Progenitor cell of endocrine pancreas (in vitro differentiated cells): ENCODE measurements at places on chromosomes 12 and 14.

DNA sequence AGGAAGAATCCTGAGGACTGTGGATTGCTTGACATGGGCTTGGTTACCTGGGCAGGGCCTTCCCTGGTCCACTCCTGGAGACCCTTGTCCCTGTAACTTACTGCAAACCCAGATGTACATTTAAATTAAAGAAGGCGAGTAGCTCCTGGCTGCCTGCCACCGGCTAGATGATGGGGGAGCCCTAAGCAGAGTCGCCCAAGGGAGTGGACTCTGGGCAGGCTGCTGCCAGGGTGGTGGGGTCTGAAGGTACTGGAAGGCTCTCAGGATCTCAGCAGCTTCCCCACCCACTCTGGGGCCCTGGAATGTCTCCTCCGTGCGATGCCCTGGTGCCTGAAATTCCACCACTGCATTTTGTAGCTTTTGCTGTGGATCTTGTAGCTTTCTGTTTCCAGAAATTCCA, 74.7 kb downstream of the FBXL14 start:
- peaks cover 17% of the 10 kb centered on the region for H3K4me1 ChIP-seq
- H3K27me3 ChIP-seq: peaks cover 25% of the 10 kb centered on the region
- no peak overlapping the region for H3K27ac ChIP-seq
- no peak overlapping the region for H3K4me3 ChIP-seq
- peaks cover 2% of the 10 kb centered on the region for H3K36me3 ChIP-seq

- no peaks in the 10 kb centered on the region for H3K27me3 ChIP-seq
- no peaks in the 10 kb centered on the region for H3K36me3 ChIP-seq
- H3K4me1 ChIP-seq: no peaks in the 10 kb centered on the region
- H3K27ac ChIP-seq: no peak overlapping the region
Measured at GRCh38 chr12:99147130-99147529, 500.4 kb upstream of the GARIN6 start.

GRCh38 chr12:49720214-49720613, 13.0 kb upstream of the FMNL3 start:
- H3K4me1 ChIP-seq: no peaks in the 10 kb centered on the region
- peaks cover 17% of the 10 kb centered on the region for H3K27me3 ChIP-seq
- H3K4me3 ChIP-seq: no peak overlapping the region
- no peak for DNase-seq
- no peak overlapping the region for H3K27ac ChIP-seq

GRCh38 chr14:96497586-96497985, 4.6 kb upstream of the PAPOLA start:
- no peak for DNase-seq
- no peak overlapping the region for H3K4me3 ChIP-seq
- H3K27ac ChIP-seq: no peak overlapping the region
- H3K36me3 ChIP-seq: no peaks in the 10 kb centered on the region
- no peaks in the 10 kb centered on the region for H3K27me3 ChIP-seq

DNA sequence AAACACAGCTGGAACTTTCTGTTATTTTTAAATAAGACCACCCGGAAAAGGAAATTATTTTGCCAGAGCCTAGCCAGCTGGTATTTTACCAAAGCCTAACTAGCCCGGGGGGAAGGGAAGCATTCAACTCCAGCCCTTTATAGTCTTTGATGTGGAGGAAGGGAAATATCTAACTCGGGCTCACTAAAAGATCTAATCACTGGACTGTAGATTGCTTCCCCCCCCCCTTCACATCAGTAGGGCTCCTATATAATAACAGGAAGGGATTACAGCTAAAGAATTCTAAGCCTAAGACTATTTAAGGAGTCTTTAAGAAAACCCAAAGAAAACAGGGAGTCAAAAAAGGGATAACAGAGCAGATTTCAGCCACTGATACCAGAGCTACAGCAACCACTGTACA, 431.1 kb downstream of the KCNH5 start:
- DNase-seq: no peak
- no peaks in the 10 kb centered on the region for H3K27me3 ChIP-seq
- peaks cover 7% of the 10 kb centered on the region for H3K4me1 ChIP-seq

GRCh38 chr12:83065562-83065961, 378.9 kb downstream of the TMTC2 start:
- DNase-seq: no peak
- no peak overlapping the region for H3K27ac ChIP-seq
- H3K4me3 ChIP-seq: no peak overlapping the region
- H3K36me3 ChIP-seq: peaks cover 6% of the 10 kb centered on the region

DNA sequence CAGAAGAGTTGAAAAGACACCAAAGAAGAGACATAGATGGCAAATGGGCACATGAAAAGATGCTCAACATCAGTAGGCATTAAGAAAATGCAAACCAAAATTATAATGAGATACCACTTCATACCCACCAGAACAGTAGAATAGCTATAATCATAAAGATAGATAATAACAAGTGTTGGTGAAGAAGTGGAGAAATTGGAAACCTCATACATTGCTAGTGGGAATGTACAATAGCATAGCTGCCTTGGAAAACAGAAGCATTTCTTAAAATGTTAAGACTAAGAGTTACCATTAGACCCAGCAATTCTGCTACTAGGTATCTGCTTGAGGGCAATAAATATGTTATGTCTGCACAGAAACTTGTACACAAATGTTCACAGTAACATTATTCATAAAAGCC, 78.8 kb downstream of the ACADS start:
- H3K4me3 ChIP-seq: no peak overlapping the region
- H3K4me1 ChIP-seq: peaks cover 17% of the 10 kb centered on the region
- H3K36me3 ChIP-seq: peaks cover 13% of the 10 kb centered on the region
- H3K27ac ChIP-seq: no peak overlapping the region
- no peaks in the 10 kb centered on the region for H3K27me3 ChIP-seq

DNA sequence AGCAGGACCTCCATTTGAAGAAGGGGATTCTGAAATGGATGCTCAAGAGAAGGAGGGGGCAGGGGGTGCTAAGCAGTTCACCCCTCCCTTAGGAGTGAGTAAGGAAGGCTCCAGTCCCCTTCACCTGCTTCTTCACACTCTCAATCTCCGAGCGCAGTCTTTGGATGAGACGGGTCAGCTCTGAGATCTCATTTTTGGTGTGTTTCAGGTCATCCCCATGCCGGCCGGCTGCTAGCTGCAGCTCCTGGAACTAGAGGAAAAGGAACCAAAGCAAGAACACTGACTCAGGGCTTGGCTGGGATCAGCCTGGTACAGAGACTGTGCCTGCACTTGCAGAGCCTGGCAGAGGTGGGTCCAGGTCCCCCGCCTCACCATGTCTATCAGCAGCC, 7.3 kb downstream of the KRT73 start:
- H3K27ac ChIP-seq: no peak overlapping the region
- H3K4me1 ChIP-seq: no peaks in the 10 kb centered on the region
- peaks cover 79% of the 10 kb centered on the region for H3K27me3 ChIP-seq
- DNase-seq: no peak
- H3K36me3 ChIP-seq: no peaks in the 10 kb centered on the region
- no peak overlapping the region for H3K4me3 ChIP-seq

DNA sequence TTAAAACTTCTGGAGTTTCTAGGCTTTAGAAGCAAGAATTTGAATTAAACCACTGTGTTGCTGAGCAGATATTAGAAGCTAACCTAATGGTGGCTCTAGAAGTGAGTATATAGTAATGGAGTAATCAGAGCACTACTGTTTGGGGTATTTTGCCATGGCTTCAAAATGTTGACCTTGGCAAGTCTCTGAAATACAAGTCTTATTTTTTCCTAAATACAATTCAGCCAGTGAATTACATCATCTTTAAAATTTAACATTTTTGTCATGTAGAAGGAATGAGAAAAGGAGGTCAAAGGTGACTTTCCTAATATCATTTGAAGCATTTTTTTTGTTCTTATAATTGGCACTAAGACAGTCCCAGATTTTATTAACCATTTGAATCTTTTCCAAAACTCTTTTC, 25.2 kb downstream of the PMCH start:
- peaks cover 3% of the 10 kb centered on the region for H3K36me3 ChIP-seq
- no peak for DNase-seq
- H3K27ac ChIP-seq: no peak overlapping the region
- no peak overlapping the region for H3K4me3 ChIP-seq
- no peaks in the 10 kb centered on the region for H3K27me3 ChIP-seq
- no peaks in the 10 kb centered on the region for H3K4me1 ChIP-seq

DNA sequence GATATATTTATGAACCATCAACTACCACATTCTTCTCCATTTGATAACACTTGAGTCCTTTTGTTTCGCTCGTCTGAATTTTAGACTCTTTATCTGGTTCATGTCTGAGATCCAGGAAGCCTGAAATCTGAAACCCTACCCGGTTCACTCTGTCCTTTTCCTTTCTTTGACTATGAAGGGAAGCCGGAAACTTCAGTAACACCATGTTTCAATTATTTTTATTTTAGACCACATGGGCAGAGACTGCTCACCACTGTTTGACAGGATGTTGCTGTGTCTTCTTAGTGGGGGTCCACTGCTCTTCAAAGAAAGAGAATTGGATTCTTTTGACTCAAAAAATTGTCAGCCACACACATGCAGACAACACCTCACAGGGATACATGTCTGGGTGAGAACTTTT, 331.9 kb upstream of the FLRT2 start:
- no peak overlapping the region for H3K4me3 ChIP-seq
- DNase-seq: no peak
- H3K36me3 ChIP-seq: no peaks in the 10 kb centered on the region
- H3K27ac ChIP-seq: no peak overlapping the region

- peaks cover 2% of the 10 kb centered on the region for H3K4me1 ChIP-seq
- no peak for DNase-seq
- H3K4me3 ChIP-seq: no peak overlapping the region
Measured at GRCh38 chr14:63933711-63934110, 80.9 kb downstream of the SYNE2 start.

DNA sequence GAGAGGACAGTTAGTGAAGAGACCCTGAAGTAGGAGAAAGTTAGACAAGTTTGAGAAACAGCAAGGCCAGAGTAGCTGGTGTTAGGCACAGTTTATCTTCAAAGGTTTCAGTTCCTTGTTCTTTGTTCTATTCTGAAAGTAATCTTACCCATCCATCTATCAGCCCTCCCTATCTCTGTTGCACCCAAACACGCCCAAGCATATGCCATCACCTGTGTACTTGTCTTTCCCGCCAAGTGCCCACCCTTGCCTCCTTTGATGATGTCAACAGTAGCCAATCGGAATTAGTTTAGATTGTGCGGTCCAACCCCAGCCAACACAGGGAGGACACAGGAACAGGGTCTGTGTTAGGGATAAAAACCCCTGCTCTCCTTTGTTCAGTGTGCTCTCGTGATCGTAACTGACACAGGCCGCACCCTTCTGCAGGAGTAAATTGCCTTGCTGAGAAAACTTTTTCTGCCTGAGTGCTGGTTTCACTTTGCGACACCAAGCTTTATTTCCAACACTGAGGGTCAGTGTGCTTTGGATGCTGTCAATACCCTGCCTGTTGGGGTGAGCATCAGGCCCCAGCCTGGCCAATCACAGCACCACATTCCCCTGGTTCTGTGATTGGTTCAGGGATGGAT, 4.7 kb upstream of the TMEM229B start:
- no peaks in the 10 kb centered on the region for H3K27me3 ChIP-seq
- peaks cover 4% of the 10 kb centered on the region for H3K4me1 ChIP-seq
- no peak overlapping the region for H3K4me3 ChIP-seq
- no peak for DNase-seq
- H3K36me3 ChIP-seq: peaks cover 3% of the 10 kb centered on the region
- H3K27ac ChIP-seq: no peak overlapping the region

GRCh38 chr12:53852061-53852460, 86.6 kb upstream of the HOXC13 start:
- no peak for DNase-seq
- no peak overlapping the region for H3K4me3 ChIP-seq
- no peak overlapping the region for H3K27ac ChIP-seq
- peaks cover 70% of the 10 kb centered on the region for H3K27me3 ChIP-seq
- H3K36me3 ChIP-seq: no peaks in the 10 kb centered on the region

GRCh38 chr12:31819427-31819826, 90.6 kb upstream of the AMN1 start:
- DNase-seq: no peak
- H3K27ac ChIP-seq: no peak overlapping the region
- peaks cover 12% of the 10 kb centered on the region for H3K36me3 ChIP-seq

- H3K4me3 ChIP-seq: peak overlapping the region; percentile 72
- no peak for DNase-seq
- H3K36me3 ChIP-seq: no peaks in the 10 kb centered on the region
- peak overlapping the region; percentile 96 for H3K27ac ChIP-seq
- H3K27me3 ChIP-seq: no peaks in the 10 kb centered on the region
- peaks cover 28% of the 10 kb centered on the region for H3K4me1 ChIP-seq
Measured at GRCh38 chr14:104676694-104677511, 12.5 kb upstream of the INF2 start.

DNA sequence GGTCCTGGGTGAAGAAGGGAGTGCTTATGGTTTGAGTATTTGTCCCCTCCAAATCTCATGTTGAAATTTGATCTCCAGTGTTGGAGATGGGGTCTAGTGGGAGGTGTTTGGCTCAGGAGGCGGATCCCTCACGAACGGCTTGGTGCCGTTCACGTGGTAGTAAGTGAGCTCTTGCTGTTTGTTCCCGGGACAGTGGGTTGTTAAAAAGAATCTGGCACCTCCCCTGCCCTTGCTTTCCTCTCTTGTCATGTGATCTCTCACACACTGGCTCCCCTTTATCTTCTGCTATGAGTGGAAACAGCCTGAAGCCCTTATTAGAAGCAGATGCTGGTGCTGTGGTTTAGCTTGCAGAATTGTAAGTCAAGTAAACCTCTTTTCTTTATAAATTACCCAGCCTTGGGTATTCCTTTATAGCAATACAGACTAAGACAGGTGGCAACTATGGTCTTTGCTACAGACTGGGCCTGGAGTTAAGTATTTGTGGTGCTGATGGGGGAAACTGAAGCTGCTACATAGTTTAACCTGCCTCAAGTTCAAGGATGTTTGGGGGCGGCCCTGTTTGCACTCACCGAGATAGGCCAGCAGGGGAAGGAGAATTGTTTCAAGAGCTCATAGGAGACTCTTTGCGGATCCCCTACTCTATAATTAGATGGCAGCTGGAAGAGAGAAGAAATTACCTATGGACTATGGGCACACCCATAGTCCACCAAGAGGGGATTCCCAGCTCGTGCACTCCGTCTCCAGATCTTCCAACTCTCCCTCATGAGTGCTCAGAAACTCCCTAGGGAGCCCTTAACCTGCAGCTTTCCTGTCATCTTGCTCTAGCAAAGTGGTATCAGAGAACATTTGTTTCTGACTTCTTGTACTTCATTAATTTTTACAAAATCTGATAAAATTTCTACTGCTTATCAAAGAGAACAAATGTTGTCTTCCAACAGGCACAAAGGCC, 164.6 kb downstream of the SLC15A5 start:
- no peak overlapping the region for H3K27ac ChIP-seq
- DNase-seq: no peak
- no peaks in the 10 kb centered on the region for H3K27me3 ChIP-seq
- H3K4me3 ChIP-seq: no peak overlapping the region

- no peaks in the 10 kb centered on the region for H3K36me3 ChIP-seq
- peaks cover 6% of the 10 kb centered on the region for H3K4me1 ChIP-seq
- no peaks in the 10 kb centered on the region for H3K27me3 ChIP-seq
- H3K27ac ChIP-seq: no peak overlapping the region
Measured at GRCh38 chr12:42855362-42855950, 265.9 kb upstream of the PRICKLE1 start.

DNA sequence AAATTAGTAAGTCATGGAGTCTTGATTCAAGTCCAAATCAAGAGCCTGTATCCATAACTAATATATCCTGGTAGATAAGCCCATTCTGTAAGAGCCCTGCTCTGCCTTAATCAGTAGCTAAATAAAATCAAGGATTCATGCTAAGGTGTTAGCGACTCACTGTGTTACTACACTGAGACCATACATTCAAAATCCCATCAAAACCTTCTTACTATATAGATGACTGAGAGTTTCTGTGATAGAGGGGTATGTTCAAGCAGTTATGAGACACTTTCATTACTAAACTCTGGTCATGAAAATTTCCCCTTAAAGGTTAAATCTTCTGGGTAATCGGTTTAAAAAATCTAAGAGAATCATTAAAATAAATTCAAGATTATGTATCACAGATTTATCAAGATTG, 78.5 kb downstream of the MDGA2 start:
- no peak overlapping the region for H3K4me3 ChIP-seq
- no peaks in the 10 kb centered on the region for H3K27me3 ChIP-seq
- no peak overlapping the region for H3K27ac ChIP-seq
